GM04504 (cell line): ENCODE measurements at places on chromosomes 3 and 15.

DNA sequence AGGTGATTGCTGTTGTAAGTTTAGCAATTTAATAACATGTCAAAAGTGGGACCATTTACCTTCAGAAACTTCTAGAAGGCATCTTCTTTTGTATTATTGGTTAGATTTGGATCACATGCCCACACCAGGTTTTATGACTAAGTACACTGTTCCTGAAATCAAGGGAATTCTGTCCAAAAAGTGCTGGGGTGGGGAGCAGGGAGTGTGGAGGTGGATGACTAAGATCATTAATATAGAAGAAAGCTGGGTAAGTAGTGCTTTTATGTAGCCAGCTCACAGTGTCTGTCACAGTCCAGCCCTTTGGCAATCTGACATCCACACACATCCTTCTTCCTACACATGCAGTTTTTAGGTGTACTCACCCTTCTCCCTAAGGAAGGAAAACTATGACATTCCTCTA, 120.0 kb downstream of the TMCO5A start:
- DNase-seq, result no peak

GRCh38 chr15:37891766-37892368, 42.6 kb upstream of the TMCO5A start:
- DNase-seq, result peak; percentile 30

DNA sequence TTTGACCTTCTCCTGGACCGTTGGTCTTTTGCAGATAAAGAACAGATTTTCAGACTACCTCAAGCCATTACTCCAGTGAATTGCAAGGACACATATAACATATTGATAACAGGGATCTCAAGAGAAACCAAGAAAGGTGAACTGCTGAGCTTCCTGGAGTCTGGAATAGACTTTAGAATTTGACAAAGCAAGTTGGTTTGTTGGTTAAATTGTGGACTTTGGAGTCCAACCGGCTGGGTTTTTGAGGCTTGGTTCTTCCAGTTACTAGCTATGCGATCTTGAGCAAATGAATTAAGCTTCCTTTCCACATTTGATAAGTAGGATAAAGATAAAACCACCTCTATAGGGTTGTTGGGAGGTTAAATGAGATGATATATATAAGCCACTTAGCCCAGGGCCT, 233.1 kb downstream of the SHQ1 start:
- no peak for DNase-seq

DNA sequence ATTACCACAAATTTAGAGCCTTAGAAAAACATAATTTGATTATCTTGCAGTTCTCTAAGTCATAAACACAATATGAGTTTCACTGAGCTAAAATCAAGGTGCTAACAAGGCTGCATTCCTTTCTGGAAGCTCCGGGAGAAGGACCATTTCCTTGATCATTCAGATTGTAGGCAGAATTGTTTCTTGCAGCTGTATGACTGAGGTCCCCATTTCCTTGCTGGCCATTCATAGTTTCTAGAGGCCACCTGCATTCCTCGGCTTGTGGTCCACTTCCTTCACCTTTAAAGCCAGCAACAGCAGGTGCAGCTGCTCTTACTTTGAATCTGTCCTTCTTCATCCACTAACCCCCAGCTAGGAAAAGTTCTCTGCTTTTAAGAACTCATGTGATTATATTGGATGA, 58.7 kb downstream of the IFT80 start:
- no peak for DNase-seq

DNA sequence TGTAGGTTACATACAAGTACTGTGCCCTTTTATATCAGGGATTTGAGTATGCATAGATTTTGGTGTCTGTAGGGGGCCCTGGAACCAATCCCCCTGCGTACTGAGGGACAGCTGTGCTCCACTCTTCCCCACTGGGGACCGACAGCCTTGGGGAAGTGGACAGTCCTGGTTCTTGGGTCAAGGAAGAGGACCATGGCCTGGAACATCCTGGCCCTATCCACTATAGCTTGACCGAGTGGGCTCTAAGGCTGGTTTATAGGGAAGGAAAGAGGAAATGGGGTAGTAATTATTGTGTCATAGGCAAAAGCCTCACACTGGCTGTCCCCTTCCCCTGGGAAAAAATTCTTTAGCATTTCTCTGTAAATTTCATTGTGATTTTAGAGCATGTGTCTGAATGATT, 49.5 kb downstream of the CRTC3 start:
- no peak for DNase-seq

- no peak for DNase-seq
These were observed 196.7 kb downstream of the ISL2 start for GRCh38 chr15:76533060-76533820.

GRCh38 chr15:91882858-91883586, 29.5 kb downstream of the SLCO3A1 start:
- DNase-seq, result no peak

GRCh38 chr3:71673486-71673885, 51.7 kb downstream of the EIF4E3 start:
- DNase-seq, result no peak

DNA sequence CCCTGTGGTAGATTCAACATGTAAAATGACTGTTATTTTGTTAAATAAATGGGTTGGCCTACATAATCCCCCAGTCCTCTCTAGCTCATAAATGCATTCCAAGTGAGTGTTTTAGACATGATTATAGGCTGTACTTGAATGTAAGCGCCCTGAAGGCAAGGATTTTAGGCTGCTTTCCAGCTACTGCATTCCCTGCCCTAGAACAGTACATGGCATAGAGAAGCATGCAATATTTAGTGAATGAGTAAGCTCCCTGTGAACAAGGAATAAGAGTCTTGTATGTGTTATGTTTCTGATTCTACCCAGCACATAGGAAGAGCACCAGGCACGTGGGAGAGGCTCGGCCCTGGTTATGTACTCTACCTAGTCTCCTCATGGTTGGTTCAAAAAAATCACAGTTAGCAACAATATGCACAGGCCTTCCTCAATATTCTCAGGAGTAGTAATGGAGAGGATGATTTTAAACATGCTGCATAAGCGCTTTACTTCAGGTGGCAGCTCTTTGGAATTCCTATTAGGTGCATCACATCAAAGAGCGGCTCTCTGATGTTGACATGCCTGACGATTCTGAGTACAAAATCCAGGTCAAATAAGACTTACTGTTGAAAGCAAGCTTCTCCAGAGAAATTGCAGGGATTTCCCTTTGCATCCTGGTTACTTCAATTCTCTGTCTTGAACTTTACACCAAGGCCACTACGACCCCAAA, 456.6 kb downstream of the MAGI1 start:
- no peak for DNase-seq

DNA sequence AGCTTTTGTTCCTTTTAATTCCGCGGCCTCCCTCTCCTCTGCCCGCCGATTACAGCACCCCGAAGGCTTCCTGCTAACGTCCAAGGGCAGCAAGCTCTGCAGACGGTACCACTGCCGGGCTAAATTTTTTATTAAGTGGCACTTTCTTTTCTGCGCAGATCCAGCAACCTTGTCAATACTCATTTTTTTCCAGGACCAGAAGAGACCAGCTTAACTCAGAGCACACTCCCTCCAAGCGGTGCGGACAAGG, 542 bp upstream of the MEIS2 start:
- no peak for DNase-seq

GRCh38 chr15:36330598-36330997, 248.8 kb upstream of the CDIN1 start:
- DNase-seq, result no peak

DNA sequence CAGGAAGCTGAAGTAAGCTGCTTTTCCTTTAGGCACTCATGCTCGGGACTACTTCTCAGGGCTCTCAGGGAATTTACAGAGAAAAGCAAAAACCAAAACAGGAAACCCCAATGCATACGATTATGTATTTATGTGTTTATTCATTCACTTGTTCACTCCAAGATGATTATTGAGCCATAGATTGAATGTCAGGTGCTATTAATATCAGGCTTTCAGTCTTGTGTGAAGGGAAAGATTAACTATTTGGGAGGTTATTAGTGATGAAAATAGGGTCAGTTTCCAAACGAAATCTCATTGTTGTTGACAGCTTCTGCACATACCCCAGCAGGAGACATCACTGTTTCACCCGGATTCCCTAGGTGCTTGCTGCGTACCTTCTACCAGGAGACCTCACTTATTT, 135.8 kb downstream of the NEK11 start:
- no peak for DNase-seq

GRCh38 chr3:108780235-108780634, 23.0 kb upstream of the RETNLB start:
- no peak for DNase-seq

DNA sequence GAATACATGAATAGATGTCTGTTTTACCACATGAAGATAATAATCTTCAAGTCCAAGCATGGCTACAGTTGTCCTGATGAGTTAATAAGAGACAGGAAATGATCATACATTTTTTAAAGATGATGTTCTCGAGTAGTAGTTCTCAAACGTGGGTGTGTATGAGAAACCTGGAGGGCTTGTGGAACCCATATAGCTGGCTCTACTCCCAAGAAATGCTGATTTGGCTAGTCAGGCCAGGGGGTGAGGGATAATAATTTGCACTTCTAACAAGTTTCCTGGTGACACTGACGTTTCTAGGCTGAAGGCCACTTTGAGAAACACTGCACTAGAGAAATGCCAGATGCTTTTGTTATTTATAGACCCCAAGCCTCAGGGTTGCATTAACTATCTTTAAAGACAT, 37.0 kb downstream of the ROPN1B start:
- DNase-seq, result peak; percentile 53

GRCh38 chr3:197942956-197943556, 6.9 kb upstream of the RPL35A start:
- no peak for DNase-seq

DNA sequence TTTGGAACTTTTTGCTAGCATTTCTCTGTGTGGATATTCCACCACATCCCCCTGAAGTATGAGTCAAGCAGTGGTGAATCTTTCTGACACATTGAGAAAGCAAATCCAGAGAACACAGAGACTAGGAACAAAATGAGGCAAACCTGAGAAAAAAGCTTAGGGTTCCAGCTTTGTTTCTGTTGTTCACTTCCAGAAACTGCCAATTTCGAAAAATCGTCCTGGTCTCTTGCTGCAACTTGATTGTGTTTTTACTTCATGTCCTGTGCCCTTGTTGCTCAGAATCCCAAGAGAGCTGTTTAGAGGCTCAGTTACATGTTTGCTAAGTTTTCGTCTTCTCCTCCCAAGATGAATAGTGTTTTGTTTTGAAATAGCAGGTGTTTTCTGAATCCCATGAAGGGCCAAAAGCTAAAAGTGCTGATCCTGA, 13.7 kb downstream of the MAP2K1 start:
- no peak for DNase-seq

GRCh38 chr3:148748283-148748682, 50.6 kb downstream of the AGTR1 start:
- DNase-seq, result no peak

GRCh38 chr3:42689421-42690014, 4.2 kb downstream of the KLHL40 start:
- DNase-seq, result no peak

DNA sequence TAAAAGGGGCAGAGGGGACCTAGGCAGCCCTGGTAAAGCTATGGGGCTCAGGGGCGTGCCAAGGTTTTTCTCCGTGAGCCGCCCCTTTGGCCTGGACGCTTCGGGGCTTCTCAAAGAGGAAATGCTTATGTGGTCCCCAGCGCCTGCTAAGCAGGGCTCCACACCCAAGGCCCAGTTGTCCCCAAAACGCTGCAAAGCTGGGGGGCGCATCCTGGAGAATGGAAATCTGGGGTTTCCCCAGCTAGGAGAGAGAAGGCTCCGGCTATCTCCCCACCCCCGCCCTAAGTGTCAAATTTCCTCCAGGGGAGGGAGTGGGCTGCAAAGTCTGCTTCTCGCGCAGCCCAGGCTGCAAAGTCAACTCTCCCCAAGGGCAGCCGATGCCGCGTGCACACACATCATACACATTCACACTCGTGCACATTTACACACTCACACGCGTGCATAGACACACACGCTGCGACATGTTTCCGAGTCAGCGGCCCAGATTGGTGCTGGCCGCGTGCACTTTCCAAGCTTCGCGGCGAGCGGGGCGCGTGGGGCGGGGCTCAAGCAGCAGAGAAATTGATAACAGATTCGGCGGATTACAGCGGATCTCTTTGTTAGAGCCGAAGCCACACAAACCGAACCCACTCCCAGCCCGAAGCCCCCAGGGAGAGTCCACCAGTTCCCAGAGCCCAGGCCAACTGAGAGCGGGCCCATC, 4.5 kb downstream of the WNT5A start:
- no peak for DNase-seq

GRCh38 chr3:104584682-104585081, 782.0 kb upstream of the ALCAM start:
- no peak for DNase-seq

DNA sequence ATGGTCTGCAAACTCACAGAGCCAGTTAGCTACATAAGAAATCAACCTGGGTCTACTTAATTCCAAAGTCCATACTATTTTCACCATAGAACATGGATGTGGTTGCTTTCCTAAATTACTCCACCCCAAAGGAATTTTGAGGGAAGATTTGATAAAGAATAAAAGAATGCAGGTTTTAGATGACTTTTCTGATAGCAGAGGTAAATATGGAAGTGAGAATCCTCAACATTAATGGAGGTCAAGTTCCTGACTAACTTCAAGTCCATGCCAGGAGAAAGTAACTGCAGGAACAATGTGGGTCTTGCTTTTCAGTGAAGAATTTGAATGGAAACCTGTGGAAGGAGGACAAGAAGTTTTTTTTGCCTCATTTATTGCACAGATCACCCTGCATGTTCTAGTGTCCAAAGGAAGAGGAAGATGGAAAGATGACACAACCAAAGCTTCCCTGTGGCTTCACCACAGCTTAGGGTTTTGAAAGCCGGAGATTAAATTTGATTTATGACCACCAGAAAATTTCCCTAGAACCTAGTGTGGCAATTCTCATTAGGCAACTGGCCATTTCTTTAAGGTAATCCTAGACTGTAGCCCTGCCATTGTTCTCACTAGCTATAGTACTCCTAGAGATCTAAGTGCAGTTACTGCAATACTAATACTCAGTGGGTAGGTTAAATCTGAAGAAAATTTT, 429.7 kb downstream of the RAP2B start:
- DNase-seq, result no peak

- DNase-seq, result no peak
These were observed 61.9 kb upstream of the NR2F2 start for GRCh38 chr15:96268442-96269204.

DNA sequence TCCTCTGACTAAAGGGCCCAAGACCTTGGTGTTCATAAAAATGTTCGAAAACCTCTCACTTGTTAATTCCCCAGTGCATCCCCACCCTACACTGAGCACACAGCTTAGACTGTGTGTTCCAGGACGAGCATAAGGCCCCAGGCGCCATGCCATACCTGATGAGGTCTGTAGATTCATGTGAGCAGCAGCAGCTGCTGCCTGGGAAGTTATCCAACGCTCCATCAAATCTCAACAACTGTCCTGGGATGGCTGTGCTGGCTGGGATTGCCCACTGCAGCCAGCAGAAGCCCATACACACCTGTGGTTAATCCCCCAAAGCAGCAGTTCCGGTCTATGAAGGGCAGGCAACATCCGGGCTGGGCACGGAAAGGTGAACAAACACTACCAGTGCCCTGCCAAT, 391.2 kb downstream of the IL20RB start:
- no peak for DNase-seq
